Activated T-helper 9 cell treated with anti-CD3 and anti-CD28 coated beads, Interleukin-2, amount 50 U/mL, for 16 hours (primary cell): ENCODE measurements at places on chromosomes 5 and 9.

DNA sequence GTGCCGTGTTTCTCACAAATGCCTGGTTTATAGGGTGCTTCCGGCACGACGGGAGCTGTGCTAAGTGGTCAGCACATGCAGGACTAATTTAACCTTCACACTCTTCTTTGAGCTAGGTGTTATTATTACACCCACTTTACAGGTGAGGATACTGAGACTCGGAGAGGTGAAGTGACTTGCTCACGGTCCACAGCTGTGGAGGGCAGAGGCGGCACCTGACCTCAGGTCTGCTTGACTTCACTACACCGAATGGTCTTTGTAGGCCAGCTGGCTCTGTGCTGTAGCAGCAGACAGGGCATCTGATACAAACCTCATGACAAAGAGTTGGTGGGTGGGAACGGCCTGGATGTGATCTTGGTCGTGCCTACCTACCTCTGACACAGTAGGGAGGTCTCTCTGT is 102.0 kb upstream of the BOD1 start:
- no peak for DNase-seq

DNA sequence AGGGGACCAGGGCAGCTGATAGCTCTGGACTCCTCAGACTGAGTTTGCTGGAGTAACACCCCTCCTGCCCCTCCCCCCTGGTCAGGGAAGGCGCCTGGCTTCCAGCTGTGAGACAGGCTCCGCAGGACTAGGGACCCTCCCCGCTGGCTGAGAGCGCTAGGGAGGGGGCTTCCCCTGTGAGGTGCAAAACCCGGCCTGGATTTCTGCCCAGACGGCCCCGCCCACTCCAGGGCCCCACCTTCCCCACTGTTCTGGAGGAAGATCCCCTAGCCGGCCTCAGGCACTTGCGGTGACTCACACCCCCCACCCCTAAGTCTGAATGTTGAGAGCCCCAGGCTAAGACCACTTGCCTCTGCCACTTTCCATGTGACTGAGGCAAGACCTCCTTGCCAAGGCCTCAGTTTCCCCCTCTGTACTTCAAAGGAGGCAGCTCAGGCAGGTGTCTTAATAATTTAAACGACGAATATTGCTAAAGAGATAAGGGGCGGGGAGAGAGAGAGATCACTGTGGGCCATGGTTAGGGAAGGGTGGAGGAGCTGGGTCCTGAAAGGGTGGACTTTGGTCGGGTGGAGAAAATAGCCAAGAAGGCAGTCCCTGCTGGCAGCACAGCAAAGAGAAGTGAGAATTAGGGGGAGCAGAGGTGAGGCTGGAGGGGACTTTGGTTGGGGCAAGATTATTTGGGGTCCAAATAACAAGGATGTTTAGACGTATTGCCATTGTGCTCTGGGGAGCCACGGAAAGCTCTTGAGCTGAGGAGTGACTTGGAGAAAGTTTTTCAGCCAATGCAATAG is 1.0 kb upstream of the DAB2IP start:
- no peak for DNase-seq

- DNase-seq, result no peak
Measured at GRCh38 chr9:104903609-104904008, 24.3 kb downstream of the ABCA1 start.

DNA sequence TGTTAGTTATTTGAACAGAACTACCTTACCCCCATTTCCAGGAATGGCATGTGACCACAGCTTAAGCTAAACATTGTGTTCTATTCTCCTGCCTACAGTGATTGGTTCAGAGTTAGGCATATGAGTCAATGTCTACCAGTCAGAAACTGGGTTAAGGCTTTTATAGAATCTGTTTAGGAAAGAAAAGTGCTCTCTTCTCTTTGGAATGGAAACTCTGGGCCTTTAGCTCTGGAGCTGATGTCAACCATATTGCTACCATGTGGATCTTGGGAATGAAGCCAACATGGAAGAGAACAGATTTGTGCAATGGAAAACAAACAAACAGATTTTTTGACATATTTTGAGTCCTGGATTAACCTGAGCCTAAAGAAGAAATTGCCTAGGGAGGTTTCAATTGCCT is 488.9 kb upstream of the TNC start:
- DNase-seq, result no peak

DNA sequence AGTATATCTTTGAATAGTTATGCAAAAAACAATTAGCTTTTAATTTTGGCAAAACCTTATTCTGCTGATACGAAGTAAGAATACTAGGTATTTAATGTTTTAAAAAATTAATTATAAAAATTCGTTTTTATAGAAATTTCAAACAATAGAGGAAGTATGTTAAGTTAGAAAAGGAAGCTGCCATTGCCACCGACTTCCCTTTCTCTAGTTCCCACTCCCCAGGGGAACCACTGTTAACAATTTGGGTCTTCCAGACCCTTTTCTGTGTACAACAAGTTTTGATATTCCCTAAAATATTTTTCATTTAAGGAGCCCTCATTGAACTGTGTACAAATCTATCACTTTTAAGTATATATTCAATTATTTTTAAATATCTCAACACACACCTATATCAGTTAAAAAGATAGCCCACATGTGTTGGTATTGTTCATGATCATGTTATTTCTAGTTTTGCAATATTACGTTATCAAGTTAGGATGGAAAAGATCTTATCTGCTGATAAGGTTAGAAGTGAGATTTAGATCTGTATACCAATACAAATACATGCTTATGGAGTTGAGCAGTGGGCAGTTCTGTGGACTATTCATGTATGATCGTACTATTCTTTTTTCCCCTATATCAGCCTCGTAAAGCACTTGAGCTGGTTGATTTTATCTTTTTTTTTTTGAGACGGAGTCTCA is 25.9 kb downstream of the NDFIP1 start:
- DNase-seq, result no peak

GRCh38 chr9:120730654-120731514 is 16.6 kb upstream of the MEGF9 start:
- DNase-seq, result no peak

DNA sequence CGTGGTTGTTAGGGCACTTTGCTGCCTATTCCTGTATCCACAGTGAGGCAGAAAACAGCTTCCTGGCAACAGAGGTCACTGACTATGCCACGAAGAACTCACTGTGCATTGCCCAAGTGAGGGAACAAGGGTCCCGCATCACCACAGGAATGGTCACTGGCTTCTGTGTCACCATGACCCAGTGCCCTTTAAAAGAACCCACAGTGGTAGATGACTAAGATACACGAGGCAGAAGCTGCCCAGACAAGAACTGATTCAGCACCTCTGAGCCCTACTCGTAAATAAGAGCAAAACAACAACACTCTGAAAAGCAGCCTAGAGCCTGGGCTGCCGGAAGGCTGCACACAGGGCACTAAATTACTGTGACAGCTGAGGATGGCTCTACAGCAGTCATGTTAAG is 236.6 kb upstream of the RASEF start:
- DNase-seq, result no peak

DNA sequence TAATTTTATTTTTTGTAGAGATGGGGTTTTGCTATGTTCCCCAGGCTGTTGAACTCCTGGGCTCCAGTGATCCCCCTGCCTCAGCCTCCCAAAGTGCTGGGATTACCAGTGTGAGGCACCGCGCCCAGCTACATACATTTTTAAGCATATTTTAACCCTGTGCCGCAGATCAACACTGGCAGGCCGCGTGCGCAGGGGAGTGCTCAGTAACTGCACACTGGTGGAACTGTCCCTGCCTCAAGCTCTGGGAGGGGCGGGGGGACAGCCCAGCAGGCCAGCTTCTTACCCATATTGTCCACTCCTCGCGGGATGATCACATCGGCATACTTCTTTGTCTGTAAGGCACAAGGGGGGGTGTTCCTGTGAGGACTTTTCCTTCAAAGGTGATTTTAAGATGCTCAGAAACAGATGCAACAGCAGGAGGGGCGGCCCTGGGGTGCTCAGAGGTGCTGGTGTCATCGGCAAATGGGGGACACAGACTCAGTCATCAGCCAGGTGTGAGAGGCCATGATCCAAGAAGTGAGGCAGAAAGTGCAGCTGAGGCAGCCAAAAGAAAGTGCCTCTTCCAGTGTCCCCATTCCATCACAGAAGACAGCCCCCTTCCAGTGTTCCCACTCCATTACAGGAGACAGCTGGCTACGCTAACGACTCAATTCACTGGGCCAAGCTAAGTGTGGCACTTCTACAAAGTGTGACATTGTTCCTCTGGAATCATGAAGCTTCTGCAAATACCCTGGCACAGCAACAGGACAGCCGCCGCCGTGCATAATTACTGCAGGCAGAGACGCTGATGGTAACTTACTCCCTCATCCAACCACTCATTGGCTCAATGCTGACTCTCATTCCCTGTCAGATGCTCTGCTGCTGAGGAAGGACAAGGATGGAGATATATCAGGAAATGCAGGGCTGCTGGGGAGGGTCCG is 5.2 kb downstream of the UCK1 start:
- DNase-seq, result no peak

- no peak for DNase-seq
Measured at GRCh38 chr5:139426203-139426885, 13.0 kb downstream of the DNAJC18 start.

- no peak for DNase-seq
Measured at GRCh38 chr5:16178745-16179372, 732 bp downstream of the MARCHF11 start.

- DNase-seq, result no peak
Measured at GRCh38 chr5:157108976-157109375, at the start of gene HAVCR2. Gene HAVCR2, minus strand, starts transcription at chr5:157109044. Its CDS starts 61 bp downstream, at chr5:157108983.

DNA sequence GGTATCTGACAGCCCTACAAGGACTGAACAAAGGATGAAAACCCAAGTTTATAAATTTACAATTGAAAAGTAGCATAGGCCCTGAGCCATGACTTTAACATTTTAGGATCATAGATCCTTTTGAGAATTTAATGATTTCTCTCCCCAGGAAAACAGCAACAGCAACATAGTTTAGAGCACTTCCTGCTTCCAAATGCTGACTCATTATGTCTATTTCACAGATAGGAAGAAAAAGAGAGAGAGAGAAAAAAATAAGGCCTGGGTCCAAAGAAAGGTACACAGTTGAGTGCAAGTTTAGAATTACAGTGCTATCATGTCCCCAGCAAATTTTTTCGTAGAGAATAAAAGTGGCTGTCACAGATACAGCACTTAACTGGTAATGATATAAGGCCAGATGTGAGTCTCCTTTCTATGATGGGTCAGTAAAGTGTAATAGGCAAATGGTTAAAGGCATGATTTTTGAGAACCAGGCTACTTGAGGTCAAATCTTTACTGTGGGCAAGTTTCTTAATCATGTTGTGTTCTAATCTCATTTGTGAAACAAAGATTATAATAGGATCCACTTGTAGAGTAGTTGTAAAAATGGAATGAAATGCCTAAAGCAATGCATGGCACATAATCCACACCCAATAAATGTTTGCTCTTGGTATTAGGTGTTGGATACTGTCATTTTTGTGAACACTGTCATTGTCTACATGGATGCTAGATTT is 12.3 kb upstream of the PPP2R2B start:
- no peak for DNase-seq

- no peak for DNase-seq
Measured at GRCh38 chr9:135443797-135444425, 35.7 kb upstream of the PPP1R26 start.

DNA sequence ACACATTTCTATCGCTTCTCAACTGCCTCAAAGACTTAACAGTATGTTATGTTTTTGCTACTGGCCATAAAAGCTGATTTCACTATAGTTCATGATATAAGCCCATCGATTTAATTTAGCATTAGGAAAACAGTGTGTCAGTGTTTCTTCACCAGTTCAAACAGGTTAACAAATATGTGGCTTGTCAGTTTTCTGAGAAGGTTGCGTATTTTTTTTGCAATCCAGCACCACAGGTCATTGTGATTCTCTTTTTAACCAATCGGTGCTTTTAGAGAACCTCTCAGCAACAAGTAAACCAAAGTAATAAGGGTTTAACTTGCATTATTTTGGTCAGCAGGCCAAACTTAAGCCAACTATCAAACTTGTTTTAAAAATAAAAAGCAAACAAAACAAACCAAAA is 409.6 kb downstream of the NFIB start:
- no peak for DNase-seq

- no peak for DNase-seq
Measured at GRCh38 chr5:154608531-154609011, 130.5 kb upstream of the HAND1 start.

- DNase-seq, result no peak
Measured at GRCh38 chr9:95177617-95178016, 139.9 kb downstream of the FANCC start.

DNA sequence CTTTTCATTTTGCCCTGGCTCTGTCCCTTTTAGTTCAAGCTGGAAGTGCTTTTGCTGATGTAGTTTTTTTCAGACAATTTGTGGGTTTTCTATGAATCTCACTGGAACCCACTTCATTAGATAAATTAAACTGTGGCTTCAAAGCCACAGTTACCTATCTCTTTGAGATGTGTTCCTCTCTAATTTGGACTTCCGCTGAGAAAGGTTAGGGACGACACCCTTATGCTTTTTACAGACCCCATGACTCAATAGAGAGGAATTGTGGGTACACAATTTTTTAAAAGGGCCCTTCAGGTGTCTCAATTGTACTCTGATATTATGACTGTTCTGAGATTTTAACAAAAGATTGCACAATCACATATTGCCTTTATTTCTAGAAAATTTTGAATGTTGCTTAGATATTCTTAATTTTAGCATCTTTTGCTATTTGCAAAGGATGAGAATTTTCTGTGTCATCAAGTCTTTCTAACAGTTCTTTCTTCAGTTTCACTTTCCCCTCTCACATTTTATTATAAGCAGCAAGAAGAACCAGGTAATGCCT is 110.6 kb downstream of the GADD45G start:
- DNase-seq, result no peak

DNA sequence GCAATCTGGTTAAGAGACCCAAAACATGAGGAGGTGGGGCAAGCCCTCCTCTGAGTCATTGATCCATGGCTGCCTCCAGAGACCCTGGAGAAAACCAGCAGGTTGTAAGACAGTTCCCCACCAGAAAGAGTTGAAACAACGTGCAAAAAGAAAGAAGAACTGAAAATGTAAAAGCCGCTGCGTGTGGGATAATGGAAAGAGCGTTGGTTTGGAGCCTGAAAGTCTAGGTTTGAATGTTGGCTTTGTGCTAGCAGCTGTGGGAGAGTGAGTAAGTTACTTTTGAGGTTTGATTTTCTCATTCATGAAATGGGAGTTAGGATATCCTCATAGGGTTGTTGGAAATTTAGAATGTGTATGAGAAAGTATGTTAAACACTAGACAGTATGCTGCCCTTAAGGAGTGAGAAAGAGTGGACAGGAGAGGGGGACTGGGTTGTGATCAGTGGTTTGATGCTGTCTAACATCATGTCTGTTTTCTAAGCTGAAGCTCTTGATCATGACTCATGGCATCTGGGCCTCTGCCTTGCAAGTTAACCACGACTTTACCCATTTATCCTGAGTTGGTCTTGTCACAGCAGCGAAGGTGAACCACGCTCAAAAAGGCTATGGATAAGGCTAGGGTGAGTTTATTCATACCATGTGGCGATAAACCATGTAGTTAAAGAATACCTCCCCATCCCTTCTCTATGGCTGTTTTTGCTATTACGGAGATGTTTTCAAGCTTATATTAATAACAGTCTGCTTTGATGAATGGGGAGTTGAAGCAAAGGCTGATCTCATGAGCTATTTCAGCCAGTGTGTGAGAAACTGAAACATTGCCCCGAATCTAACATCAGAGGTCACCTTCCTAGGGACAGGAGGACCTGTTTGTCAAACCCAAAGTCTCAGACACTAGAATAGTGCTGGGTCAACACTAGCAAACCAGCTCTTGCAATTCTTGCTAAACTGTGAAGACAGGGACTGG is 41.3 kb downstream of the ZNF366 start:
- no peak for DNase-seq
